Activated CD8-positive, alpha-beta T cell treated with anti-CD3 and anti-CD28 coated beads, Interleukin-2, amount 10 ng/mL, durations not matched to agents 7 days and 5 days (primary cell): ENCODE measurements at places on chromosomes 12 and 14.

DNA sequence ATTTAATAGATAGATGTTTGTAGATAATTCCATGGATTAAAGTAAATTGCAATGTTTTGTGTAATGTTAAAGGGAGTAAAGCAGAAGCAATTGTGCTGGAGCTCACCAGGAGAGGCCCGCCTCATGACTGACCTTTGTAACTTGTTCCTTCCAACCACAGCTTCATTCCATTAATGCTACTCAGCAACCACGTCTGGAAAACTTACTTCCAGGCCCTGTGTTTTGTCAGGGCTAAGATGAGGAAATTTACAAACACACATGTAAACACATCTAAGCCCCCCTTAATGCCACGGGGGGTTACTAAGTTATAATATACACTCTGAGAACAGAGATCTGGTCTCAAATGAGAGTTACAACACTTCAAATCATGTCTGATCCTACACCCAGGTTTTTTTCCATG, 12.4 kb downstream of the LUM start:
- no peak for DNase-seq

DNA sequence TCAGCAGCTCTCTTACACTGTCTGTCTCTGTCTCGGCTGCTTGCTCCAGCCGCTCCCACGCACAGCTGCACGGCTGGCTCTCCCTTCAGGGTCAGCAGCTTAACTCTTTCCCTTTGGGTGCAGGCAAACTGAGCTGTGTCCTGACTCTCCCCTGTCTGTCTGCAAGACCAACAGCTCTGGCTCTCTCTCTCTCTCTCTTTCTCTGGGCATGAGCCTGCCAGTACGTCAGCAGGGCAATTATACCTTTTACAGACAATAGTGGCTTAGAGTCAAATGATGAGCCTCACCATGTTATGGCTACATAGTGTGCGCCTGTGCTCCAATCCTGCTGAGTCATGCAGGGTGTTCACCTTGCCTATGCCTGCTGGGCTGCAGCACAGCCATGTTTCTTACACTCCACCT, 120.5 kb upstream of the DDHD1 start:
- no peak for DNase-seq

DNA sequence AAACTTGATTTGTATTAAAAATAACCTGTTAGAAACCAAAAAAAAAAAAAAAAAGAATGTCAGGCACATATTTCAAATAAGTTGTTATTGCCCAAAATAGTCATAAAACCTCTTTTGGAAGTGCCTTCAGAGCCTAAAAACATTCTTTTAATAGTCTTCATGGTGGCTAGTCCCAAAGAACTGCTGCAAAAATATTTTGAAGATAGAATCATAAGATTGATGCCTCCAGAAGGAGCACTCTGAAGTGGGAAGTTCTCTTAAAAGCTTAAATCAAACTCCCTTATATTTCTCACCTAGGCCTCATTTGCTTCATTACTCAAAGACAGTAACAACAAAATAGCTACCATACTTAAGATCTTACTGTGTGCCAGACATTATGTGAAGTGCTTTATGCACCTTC, 27.2 kb upstream of the NT5DC3 start:
- DNase-seq, result no peak

GRCh38 chr12:24595652-24596235, 353.2 kb downstream of the BCAT1 start:
- DNase-seq, result no peak

DNA sequence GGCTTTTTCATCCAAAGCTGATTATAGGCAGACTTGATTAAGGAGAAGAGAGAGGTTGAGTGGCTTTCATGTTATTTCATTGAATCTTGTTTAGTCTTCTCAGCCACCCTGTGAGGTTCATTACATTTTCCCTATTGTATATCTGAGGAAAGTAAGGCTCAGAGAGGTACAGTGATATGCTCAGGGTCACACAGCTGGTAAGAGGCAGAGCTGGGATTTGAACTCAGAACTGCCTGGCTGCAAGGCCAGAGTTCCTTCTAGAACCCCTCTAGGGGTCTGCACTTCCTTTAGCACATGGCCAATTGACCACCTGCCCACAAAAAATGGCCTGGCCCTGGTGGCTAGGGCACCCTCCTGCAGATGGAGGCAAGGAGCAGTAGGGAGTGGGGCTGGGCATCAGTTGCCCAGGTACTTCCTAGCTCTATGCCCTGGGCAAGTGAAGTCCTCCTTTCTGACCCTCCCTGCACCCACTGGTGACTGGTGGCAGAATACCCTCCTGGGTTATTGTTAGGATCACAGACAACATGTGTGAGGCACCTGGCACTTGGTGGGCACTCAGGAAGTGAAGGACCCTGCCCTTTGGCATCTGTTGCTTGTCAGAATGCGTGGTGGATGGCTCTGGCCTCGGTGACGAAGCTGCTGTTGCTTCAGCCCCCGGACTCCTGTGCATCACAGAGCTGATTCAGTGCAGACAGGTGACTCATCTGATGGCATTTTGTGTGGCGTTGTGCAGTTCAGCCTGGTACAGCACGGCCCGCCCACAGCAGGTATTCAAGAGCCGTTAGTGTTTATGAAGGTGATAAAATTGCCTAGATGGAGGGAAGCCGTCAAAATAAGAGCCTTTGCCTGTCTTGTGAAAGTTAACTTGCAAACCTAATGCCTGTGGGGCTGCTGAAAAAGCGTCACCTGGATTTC, 115.8 kb downstream of the SLC25A47 start:
- DNase-seq, result no peak

- DNase-seq, result no peak
These were observed 473.1 kb downstream of the EGLN3 start for GRCh38 chr14:33477797-33478196.

GRCh38 chr14:91351512-91351862, 66.1 kb downstream of the CCDC88C start:
- no peak for DNase-seq

- DNase-seq, result no peak
These were observed 325.9 kb upstream of the LRFN5 start for GRCh38 chr14:41280745-41281144.
